ENCODE measurements at places on chromosomes 13 and 19. TPM values are rescaled to one million over a fixed set of nuclear protein-coding genes. Genes with fewer than 3 reads are reported as not detected.
A peak's percentile ranks its signal among the peaks of the same experiment; 100 is the strongest.

The ZNF253 gene
- 15.7 TPM for total RNA-seq

DNA sequence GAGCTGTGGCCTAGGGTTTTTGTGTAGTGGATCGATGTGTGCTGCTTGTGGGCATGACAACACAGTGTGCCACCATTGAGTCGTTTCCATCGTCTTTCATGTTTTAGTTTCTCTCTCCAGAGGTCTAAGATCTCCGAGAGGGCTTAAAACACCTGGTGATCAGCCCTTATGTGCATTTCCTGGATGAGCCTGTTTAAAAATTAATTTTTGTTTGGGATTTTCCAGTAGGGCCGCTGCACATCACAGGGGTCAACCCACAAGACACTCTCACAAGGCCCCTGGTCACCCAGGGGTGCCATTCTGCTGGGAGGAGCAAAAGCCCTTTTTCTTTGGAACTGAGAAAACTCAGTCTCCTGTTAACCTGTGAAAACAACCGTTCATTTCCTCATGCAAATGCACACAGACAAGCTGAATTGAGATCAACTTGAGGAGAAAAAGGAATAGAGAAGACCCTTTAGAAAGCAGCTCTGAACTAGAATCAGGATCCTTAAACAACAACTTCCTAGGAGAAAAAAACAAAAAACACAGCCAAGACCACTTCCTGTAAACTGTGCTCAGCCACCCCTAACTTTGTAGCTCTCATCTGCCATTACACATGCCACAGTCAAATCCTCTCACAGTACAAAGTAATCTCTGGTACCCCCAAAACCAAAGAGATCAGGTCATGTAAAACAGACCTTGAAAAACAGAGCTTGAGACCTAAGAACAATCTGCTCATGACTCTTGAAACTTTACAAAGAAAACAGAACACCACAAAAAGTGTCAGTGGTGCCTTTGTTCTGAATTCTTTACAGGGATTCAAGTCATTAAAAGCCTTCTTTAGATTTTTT is 8.3 kb upstream of the MTRF1 start:
- ATAC-seq, result no peak

The BCL2L12 gene
- 61.1 TPM for total RNA-seq

- ATAC-seq, result no peak
Observed at GRCh38 chr19:720345-721160, 11.8 kb downstream of the PALM start.

GRCh38 chr19:53844849-53845246 is 20.7 kb upstream of the NLRP12 start:
- ATAC-seq, result peak; percentile 37

- no peak for ATAC-seq
Observed at GRCh38 chr19:50202386-50202785, 1.0 kb upstream of the MYH14 start.

DNA sequence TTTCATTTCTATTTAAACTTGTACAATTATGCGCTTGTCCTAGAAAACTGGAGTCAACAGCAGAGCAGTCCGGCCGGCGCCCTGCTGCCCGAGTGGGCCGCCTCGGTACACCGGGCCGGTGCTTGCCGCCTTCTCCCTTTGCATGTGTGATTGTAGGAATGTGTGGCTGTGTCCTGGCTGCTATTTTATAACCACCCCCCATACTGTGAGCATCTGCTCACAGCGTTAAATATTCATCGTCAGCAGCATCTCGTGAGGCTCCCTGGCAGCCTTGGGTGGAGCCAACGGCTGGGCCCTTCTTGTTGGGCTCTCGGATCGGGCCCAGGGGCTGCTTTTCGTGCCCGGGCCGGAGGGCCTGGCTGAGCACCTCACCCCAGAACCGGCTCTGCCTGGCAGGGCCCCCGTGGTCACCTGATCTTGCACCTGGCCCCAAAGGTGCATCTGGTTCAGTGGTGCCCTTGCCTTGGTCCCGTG is 10.6 kb downstream of the PIAS4 start:
- ATAC-seq, result no peak

The KLK11 gene
- total RNA-seq, result not detected

GRCh38 chr13:103236213-103236612 is 170.0 kb upstream of the SLC10A2 start:
- no peak for ATAC-seq

The SYCN gene
- total RNA-seq, result not detected

DNA sequence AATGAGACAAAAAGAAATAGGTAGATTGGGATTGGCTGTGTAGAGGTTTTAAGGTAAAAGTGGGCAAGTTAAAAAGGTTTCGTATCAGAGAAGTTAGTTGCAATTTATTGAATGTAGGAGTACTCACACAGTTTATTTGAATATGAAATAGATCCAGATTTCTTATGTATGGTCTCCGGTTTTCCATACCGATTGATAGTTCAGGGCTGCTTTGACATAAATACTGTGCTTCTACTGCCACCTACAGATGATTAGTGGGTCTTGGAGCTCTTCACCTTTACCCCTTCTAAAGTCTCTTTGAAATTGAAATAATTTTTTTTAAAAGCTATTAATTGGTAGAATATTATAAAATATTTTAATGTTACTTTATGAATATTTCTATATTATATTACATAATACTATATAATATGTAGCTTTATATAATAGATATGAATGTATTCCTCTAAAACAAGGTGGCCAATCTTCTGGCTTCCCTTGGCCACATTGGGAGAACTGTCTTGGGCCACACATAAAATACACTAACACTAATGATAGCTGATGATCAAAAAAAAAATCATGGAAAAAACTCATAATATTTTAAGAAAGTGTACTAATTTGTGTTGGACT is 7.7 kb upstream of the GPR18 start:
- ATAC-seq, result peak; percentile 61

- ATAC-seq, result no peak
Observed at GRCh38 chr19:9881720-9882119, 46.6 kb downstream of the PIN1 start.

- peak; percentile 32 for ATAC-seq
Observed at GRCh38 chr13:79245937-79246577, 160.0 kb downstream of the RBM26 start.

DNA sequence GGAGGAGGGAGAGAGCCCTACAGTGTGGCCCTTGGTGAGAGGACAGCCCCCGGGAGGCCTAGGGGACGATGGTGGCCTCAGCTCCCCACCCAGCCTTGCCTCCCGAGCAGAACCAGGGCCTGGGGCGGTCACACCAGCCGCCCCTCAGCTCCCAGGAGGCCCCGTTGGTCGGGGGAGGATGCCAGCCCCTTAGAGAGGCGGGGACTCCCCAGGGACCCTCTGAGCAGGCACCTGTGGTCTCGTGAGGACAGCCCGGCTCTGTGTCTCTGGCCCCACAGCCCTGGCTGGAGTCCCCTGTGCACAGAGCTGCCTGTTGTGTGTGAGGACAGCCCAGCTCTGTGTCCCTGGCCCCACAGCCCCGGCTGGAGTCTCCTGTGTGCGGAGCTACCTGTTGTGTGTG is 158.8 kb downstream of the KDM4B start:
- no peak for ATAC-seq

The SPC24 gene
- 44.3 TPM for total RNA-seq

The CYP2F1 gene
- 0.28 TPM for total RNA-seq

The KIR2DL4 gene
- not detected for total RNA-seq
